ENCODE measurements at places on chromosomes 4 and X.

GRCh38 chr4:130722361-130722760 is 1626.4 kb downstream of the C4orf33 start:
- DNase-seq, result no peak

GRCh38 chr4:133157460-133158160 is 8.5 kb downstream of the PCDH10 start:
- no peak for DNase-seq

GRCh38 chrX:17441965-17442364 is 67.0 kb downstream of the NHS start:
- DNase-seq, result no peak

- DNase-seq, result no peak
These were observed 11.3 kb upstream of the MTHFD2L start for GRCh38 chr4:74146581-74147129.

DNA sequence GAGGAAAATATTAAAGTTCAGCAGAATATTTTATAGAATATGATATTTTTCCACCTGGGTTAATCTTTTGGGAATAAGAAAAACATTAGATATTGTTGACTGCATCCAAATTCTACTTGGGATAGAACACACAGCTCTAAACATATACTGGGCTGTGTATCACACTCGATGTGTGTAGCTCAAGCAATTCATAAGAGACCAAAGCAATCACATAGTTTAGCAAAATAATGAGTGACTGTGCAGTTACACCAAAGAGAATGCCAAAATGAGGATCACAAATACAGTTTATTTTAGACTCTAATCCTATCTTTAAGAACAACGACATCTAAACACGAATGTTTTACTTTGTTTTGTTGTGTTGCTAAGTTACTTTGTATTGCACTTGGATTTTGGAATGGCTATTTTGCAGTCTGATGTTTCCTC is 101.2 kb downstream of the CBR4 start:
- no peak for DNase-seq

- no peak for DNase-seq
These were observed 36.3 kb downstream of the HTT-AS start for GRCh38 chr4:3037957-3038461.

DNA sequence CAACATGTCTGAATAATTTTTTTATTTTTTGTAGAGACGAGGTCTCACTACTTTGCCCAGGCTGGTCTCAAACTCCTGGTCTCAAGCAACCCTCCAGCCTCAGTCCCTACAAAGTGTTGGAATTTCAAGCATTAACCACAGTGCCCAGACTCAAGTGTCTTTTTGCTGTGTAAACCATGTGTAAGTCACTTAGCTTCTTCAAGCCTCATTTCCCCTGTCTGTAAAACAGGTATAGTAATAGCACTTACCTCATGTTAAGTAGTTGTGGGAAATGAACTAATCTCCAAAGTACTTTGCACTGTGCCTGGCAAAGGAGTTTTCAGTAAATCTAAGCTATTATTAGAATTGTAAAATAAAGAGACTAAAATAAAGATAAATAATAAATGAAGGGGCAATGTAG is 35.7 kb downstream of the STBD1 start:
- no peak for DNase-seq

- DNase-seq, result peak; percentile 86
These were observed 67.5 kb downstream of the TECRL start for GRCh38 chr4:64341711-64342110.

- DNase-seq, result no peak
These were observed 20.5 kb upstream of the GPR78 start for GRCh38 chr4:8559524-8560264.

- DNase-seq, result no peak
These were observed 211.5 kb downstream of the DHX15 start for GRCh38 chr4:24372881-24373280.

DNA sequence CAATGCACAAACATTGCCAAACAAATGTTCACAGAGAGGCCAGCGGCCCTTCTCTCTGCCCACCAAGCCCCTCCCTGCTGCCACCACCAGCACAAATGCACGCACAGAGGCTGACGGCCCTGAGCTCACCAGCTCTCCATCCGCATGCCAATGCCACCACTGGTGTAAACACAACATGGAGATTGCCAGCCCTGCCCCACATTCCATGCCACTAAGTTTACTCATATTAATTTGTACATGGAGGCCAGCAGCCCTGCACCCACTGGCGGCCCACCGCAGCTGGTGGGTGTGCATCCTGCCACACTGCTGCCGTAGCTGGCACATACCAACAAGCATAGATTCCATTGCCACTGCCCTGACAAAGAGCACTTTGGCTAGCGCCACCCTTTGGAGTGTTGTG is 124.0 kb downstream of the CYLC1 start:
- no peak for DNase-seq

GRCh38 chrX:8748855-8749254 is 16.9 kb upstream of the ANOS1 start:
- DNase-seq, result peak; percentile 42

DNA sequence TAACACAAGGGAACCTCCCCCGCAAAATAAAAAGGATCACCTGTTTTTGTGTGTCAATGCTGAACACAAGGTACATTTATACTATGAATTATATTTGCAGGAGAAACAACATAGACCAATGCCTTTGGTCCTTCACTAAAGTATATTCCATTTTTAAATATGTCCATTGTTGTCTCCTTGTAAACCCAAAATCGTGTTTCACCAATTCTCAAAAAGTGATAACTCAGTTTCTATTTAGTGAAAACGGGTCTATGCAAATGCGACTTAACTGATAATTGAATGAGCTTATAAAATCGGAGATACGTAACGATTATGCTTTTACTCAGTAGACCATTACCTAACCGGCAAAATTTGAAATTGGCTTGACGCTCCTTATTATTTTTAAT is 2.1 kb downstream of the BRWD3 start:
- no peak for DNase-seq

GRCh38 chrX:119516157-119516702 is 48.0 kb downstream of the SLC25A5 start:
- DNase-seq, result peak; percentile 77

DNA sequence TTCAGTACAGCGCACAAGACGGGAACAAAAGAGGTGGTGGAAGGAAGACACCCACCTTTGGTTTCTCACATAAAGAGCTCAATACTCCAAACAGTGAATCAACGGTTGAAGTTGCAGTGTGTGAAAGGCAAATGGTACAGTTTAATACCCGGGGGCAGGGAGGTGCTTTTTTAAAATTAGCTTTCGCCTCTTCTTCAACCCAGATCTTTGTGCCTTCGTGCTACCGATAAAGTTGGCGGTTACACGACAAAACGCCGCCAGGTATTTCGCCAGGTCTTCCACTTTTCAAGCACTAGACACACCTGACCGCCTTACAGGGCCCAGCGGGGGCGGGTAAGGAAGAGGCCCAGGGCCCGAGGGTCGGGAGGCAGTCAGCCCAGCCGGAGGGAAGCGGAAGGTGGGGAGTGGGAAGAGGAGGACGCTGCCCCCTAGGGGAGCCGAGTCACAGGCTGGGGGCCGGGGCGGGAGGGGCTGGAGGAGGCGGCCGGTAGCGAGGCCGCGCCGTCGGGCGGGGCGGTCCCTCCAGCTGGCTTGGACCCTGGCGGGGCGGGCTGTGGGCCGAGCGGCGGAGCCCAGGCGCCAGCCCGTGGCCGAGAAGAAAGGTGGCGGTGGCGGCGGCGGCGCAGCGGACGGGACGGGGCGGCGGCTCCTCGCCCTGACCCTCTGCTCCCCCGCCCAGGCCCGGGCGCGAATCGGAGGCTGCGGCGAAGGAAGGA is 16.0 kb downstream of the UTP3 start:
- DNase-seq, result peak; percentile 78

DNA sequence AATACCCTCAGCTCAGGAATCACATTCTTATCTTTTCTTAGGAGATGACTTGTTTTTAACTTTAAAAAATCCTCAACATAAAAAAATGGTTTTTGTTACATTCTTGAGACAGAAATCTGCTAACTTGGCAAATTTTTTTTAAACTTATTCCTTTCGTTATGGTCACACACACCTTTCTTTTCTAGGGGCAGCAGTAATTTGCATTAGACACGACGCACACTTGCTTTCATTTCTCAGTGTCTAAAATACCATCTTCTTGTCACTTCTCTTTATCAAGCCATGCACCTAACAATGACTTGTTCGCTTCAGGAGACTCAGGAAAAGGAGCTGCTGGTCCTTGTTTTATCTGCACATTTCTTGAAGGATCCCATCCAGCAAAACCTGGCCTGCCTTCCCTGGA is 112.6 kb upstream of the TBL1X start:
- no peak for DNase-seq

- DNase-seq, result no peak
These were observed 265.4 kb upstream of the TET2 start for GRCh38 chr4:104881136-104881886.

GRCh38 chr4:6925357-6925836 is 15.8 kb downstream of the TBC1D14 start:
- DNase-seq, result no peak

GRCh38 chr4:146245850-146246249 is 31.5 kb downstream of the REELD1 start:
- DNase-seq, result no peak

- DNase-seq, result no peak
These were observed 148.9 kb downstream of the SOX3 start for GRCh38 chrX:140355922-140356321.

GRCh38 chrX:124086411-124086810 is 124.9 kb downstream of the STAG2 start:
- no peak for DNase-seq

DNA sequence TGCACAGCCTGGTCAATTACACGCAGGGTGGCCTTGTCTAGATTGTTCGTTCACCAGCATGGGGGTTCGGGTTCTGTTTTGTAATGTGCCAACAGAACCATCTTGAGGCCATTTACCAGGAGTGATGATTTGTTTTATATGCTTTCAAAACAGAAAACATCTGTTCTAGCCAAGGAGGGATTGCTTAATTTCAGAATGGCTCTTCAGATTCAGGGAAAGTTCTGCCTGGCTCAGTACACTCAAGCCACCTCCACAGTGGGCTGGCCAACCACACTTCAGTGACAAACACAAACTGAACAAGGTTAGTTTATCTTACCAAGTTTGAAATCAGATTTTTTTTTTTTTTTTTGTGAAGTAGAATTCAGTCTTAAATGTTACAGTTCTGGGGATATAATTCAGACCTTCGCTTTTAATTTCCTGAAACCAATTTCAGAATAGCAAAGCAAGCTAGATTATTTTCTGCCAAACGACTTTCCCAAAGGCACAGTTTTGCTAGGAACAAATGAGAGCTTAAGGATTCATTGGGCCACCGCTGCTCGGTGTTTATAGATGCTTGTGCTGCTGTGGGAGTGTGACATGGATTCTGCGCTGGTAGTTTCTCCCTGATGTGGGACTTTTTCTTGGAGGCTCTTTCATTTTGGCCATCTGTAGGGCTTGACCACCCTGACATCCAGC is 23.4 kb downstream of the SMS start:
- DNase-seq, result no peak

- no peak for DNase-seq
These were observed 7.1 kb downstream of the SLC25A31 start for GRCh38 chr4:127737295-127737694.

- DNase-seq, result no peak
These were observed 85.3 kb downstream of the ANXA10 start for GRCh38 chr4:168177546-168178149.

- DNase-seq, result no peak
These were observed 14.1 kb upstream of the AFP start for GRCh38 chr4:73421708-73422457.

DNA sequence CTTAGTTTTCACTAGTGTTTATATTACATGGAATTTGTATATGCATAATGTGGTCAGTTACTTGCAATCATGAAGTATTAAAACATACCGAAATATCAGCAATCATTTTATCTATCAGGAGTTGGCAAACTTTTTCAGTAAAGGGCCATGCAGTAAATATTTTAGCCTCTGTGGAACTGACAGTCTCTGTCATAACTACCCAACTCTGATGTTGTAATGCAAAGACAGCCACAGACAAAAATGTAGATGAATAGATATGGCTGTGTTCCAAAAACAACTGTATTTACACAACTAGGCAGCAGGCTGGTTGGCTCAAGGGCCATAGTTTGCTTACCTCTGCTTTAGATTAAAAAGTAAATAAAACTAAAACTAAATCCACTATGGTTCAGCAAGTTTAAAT is 200.2 kb downstream of the HS3ST1 start:
- no peak for DNase-seq

DNA sequence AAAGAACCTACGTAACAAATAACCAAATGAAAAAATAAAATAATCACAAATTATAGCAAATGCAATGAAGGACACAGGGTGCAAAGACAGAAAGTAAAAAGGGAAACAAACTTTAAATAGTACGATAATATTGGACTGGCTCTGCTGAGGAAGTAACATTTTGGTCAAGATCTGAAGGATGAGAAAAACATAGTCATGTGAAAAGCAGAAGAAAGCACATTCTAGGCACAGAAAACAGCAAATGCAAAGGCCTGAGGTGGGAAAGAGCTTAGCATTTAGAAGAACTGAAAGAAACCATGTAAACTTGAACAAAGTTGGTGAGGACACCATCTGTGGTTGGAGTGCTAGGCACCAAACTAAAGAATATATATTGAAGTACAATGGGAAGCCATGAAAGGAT is 111.2 kb downstream of the PPP3CA start:
- no peak for DNase-seq

DNA sequence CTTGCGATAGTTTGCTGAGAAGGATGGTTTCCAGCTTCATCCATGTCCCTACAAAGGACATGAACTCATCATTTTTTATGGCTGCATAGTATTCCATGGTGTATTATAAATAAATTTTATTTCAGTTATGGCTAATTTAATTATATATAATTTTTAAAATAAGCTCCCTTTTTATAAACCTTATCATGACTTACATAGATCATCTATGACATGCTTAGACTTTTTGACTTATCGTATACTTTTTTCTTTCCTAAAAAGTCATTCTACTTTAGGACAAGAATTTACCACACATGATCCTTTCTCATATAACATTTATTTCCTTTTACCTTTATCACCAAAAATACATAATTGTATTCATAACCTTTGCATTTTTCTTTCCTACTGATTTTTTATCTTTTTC is 376.5 kb downstream of the CCSER1 start:
- DNase-seq, result no peak

GRCh38 chr4:188869581-188869980 is 730.3 kb downstream of the TRIML1 start:
- DNase-seq, result no peak

DNA sequence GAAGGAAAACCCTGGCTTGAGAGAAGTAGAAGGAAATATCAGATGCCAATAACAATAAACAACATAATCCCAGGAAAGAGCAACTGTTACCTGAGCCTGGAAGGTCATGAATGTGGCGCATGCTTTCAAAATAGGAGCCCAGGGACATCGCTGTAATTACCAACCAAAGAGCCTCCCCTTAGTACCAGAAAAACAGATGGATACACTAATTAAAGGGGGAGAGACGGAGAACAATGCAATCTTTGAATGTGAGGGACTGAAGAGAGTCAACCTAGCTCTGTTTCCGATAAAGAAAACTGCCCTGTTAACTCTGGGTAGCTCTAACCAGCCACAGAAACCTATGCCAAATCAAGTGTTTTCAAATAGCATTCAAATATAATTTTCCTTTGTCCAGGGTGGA is 161.4 kb downstream of the ENOX2 start:
- peak; percentile 86 for DNase-seq

Data from NCI-H524 (cell line).